RKO (cell line): ENCODE measurements at places on chromosomes 6 and 20.
A peak's percentile ranks its signal among the peaks of the same experiment; 100 is the strongest.

DNA sequence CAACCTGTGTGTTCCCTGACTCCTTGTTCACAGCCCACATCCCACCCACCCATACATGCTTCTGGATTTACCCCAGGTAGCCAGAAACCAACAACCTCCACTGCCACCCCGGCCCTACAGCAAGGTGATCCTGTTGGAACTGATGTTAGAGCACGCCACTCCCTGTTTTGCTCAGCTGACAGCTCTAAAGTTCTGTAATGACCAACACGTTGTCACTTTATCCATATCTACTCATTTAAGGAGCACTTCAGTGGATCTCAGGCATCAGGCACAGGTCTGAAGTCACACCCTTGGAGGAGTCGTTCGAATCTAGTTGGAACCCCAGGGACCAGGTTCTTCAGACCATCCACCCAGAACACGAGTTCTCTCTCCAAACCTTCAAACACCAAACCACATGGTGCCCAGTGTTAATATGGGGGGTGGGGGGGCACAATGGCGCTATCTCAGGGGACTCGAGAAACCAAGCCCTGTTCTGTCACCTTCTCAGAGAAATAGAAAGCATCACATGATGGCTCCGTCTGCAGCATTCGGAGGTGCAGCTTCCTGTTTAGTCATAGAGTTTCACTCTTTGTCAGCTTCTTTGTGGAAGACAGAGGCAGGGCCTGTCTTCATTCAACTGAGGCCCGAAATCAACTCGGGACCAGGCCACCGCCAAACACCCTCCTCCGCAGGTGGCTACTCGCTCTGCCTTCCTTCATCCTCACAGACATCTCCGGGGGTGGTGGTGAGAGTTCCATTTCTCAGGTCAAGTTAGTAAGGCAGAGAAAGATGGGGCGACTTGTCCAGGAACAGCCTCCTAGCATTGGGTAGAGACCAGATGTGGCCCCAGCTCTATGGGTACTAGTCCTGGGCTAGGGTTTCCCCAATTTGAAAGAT lies 142.2 kb downstream of the NFATC2 start:
- DNase-seq, result no peak

GRCh38 chr6:50899306-50899870 lies 80.7 kb downstream of the TFAP2B start:
- DNase-seq, result no peak

DNA sequence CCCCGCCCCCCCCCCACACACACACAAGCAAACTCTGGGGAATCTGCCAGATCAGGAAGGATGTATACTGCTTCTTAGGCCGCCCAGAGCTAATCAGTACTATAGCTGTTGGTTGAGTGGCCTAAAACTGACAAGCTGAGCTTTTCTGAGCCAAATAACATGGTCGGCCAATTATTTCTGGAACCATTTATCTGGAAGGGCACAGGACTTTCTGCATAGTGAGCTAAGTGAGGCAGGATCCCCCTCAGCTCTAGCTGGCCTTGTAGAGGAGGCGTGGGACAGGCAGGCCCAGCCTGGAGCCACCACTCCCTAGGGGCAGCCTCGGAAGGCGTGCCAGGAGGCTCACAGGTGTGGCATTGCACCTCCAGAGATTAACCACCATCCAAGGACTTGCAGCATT lies 200.1 kb downstream of the TMEM242 start:
- DNase-seq, result no peak

DNA sequence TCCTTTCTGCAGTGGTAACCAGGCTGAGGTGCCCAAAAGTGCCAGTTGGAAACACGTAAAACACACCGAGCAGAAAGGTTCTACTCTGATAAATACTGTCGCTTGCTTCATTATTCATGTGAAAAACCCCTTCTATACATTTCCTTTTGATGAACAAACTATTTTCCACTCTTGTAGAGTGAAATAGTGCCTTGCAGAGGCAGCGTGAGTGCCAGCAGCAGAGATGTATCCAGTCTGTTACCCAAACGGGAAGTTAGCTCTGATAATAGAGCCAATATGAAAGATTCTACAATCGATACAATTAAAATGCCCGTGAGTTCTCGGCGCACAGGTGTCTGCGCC lies 1.5 kb downstream of the ZBTB46 start:
- no peak for DNase-seq

GRCh38 chr6:46035242-46035641 lies 19.6 kb upstream of the CLIC5 start:
- no peak for DNase-seq

DNA sequence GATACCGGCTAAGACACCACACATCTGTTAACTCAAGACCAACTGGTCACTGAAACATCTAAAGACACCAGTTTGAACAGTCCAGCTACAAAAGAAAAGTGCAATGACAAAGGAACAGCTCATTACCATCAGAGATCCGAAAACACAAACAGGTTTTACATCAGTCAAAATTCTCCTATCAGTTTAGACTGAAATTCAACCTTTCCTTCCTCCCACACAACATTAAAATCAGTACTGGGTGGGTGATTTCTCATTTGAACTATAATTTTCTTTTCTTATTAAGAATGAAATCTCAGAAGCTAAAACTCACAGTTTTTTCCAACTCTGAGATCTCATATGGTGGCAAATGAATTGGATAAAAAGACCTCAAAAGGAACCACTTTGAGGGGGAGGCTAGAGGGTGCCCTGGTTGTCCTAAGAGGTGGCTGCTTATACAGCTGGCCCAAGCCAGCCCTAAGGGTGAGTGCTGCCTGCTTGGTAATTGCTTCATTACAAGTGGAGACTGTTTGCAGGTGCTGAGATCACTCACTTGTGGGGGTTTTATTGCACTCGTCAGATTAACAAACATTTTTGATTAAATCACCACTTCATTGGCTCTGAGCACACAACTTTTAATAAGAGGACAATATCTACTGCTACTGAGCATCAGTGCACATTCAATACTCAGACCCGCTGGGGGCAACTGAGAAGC lies 4.3 kb downstream of the CCDC167 start:
- no peak for DNase-seq

DNA sequence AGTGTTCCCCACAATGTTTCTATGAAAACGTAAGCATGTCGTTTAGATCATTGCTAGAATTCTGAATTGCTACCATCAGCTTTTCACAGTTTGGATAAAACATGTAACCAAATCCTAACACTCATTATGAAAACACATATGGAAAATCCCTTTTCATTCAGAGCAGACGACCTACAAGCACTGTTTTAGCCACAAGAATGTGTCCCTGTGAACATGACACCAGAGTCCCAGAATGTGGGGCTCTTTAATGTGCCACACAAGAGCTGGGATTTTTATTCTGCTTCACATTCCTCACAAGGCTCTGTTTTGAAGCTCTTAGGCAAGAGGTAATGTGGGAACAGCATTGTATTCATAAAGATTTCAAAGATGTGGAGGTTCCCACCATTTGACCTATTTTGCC lies 141.1 kb upstream of the CITED2 start:
- DNase-seq, result no peak

DNA sequence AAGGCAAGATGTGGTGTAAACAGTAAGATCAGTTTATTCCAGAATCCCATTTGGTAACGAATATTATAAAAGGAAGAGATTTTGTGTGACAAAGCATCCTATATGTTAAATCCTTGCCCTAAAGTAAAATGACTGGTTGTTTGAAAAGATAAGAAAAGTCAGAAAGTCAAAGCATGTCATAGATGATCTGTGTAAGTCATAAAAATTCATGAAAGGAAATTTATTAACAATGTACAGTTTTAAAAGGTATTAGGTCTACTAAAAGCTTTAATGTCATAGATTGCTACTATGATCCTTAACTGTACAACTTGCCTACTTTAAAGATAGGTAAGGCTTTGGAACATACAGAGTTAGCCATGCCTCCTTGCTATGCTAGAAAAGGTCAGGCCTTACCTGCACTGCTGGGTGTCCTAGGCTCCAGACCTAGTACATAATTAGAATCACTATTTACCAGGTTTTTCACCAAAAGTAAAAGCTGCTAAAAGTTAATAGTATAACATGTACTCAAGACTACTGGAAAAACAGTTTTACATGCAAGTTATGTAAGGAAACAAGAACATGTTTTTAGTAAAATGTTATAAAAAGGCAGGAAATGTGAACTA lies 1090.1 kb upstream of the ADGRB3 start:
- DNase-seq, result peak; percentile 25

DNA sequence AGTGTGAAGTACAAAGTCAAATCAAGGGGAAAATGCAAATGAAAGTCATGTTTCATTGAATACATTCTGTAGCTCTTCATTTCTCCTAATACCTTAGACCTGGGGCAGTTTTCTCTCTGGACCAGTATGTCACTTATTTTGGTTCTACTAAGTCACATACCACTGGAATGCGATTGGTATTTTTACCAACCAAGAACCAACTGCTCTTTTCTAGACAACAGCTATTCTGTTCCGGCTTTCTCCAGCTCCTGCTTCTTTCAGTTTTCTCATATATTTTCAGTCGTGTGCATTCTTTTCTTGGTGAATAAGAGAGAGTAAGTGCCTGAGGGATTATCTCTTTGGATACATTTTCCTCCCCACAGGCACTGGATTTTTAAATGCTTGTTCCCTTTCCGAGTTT lies 39.2 kb upstream of the SPACA1 start:
- no peak for DNase-seq

GRCh38 chr6:42766163-42766670 lies 15.6 kb upstream of the BICRAL start:
- no peak for DNase-seq

- DNase-seq, result no peak
Observed at GRCh38 chr6:11413117-11413687, 124.3 kb upstream of the TMEM170B start.

DNA sequence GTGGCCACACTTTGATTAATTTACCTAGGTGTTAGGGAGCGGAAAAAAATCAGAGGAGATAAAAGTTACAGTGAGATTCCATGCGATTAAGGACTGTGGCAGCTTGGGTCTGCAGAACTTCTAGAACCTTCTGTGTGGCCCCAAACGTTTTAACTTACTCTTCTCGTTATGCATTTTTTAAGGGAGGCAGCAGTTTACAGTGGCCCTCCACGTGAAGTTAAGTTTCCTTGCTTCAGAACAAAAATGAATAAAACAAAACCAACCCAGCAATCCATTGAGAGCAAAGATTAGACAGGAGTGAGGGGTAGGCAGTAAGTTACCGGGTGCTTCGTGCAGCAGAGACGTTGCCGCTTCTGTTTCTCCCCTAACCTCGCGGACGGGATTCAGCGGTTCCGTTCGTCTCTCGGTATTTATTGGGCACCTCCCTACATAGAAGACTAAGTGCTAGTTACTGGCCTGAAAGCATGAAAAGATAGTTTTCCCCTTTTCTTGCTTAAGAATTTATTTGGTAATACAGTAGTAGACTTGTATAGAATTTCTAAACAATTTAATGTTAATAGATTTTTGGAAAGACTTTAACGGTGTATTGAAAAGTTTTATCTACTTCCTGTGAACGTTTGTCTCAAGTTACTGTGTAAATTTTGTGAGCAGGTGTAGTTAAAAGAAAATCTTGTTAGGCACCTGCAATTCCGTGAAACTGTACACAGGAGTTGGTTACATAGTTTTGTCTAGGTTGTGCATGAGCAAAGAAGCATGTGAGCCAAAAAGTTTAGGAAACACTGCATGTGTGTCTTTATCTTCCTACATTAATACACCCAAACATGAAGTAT lies 1.1 kb downstream of the BAG2 start:
- peak; percentile 59 for DNase-seq

- DNase-seq, result peak; percentile 75
Observed at GRCh38 chr6:30399390-30400058, 54.6 kb downstream of the RPP21 start.

DNA sequence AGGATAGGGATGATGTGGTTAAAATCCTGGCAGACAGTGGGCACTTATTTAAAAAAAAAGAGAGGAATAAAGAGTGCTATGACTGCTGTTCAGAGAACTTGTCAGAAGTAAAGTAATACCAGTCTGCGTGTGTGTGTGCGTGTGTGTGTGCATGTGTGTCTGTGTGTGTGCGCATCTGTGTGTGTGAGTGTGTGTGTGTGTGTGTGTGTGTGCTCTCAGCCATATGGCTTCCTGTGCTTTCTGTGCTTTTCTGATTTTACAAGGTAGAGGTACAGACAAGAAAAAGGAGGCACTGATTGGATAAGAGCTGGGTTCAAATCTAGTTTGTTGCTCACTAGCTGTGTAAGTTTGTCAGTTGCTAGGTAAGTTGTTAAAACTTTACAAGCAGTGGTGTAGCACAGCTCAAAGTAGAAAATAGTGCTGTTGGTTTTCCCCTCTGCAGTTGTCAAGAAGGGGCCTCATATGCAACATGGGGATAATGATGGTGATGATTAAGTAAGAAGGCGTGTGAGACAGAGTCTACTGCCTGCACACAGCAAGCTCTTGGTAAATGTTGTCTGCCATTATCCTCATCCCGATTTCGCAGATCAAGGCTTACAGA lies 155.3 kb upstream of the ZNF217 start:
- no peak for DNase-seq

GRCh38 chr6:113476937-113477839 lies 380.0 kb upstream of the MARCKS start:
- peak; percentile 60 for DNase-seq

DNA sequence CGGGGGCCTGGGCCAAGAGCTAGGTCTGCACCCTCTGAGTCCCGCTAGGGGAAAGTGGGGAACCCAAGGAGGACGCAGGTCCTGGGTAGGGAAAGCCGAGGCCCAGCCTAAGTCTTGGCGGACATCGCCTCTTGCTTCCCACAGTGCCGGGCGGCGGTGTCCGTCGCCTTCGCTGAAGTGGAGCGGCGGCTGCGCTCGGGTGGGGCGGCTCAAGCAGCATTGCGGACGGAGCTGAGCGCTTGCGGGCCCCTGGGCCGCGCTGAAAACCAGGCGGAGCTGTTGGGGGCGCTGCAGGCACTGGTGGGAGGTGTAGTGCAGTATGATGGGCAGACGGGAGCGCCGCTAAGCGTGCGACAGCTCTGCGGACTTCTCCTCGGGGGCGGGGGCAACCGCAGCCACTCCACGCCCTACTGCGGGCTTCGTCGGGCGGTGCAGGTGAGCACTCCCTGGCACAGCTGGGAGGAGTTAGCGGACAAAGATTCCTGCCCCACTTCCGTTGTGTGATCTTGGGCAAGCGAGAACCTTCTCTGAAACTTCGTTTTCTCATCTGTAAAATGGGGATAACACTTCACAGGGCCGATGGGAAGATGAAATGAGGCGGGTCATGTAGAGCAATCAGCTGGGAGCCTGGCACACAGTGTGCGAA lies 4.2 kb downstream of the PRSS16 start:
- peak; percentile 90 for DNase-seq

GRCh38 chr6:49911252-49911651 lies 44.9 kb upstream of the CRISP1 start:
- DNase-seq, result no peak

DNA sequence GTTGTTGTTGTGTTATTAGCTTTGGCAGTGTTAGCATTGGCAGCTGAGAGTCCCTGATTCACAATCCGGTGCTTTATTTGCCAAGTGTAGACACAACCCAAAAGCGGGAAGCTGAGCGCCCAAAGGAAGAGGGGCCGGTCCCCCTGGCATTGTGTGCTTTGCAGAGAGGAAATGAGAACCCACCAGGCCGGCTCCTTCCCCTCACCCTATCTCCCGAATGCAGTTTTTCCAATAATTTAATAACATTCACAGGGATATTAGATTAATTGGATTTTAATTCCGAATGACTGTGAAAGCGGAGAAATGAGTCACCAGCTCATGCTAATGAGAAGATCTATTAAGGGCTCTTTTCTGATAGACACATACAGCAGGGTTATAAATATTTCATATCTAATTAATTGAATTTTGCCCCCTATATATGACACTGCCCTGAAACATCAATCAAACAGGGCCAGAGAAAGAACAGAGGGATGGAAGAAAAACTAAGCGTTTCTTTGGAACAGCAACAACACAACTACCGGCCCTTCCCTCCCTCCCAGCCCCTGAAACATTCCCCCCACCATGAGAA lies 143.8 kb downstream of the MBOAT1 start:
- no peak for DNase-seq
